NCI-H524 (cell line): ENCODE measurements at places on chromosomes 6 and 20.

DNA sequence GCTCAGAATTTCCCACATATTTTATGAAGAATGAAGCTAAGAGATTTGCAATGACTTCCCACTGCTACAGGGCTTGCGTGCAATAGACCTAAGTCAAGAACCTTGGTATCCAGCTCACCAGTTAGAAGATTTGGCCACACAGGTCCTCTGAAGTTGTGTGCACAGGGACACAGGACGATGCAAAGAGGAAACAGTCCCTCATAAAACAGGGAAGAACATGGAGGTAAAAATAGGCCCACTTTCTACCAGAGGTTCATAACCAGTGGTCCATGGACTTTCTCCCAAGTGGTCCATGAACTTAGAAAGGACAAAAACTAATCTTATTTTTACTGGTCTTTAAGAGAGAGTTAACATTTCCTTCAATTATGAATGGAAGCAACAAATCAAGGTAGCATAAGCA lies 1.3 kb downstream of the ZKSCAN4 start:
- no peak for DNase-seq

DNA sequence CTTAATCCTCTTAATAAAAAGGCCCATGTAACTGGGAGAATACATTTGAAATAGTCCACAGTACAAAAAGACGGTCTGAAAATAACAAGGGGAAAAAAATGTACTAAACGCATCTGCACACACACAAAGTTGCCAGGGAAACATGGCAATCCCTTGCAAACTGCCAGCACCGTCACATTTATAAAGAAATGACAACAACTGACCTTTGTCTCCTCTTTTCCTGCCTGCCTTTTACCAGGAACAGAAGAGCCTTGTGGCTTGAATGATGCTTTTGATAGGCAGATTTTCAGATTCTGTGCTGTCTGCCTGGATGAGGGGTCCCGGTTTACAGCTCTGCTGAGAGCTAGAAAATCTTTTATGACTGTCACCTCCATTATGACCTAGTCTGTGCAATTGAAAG lies 308.6 kb upstream of the ZFP64 start:
- no peak for DNase-seq

DNA sequence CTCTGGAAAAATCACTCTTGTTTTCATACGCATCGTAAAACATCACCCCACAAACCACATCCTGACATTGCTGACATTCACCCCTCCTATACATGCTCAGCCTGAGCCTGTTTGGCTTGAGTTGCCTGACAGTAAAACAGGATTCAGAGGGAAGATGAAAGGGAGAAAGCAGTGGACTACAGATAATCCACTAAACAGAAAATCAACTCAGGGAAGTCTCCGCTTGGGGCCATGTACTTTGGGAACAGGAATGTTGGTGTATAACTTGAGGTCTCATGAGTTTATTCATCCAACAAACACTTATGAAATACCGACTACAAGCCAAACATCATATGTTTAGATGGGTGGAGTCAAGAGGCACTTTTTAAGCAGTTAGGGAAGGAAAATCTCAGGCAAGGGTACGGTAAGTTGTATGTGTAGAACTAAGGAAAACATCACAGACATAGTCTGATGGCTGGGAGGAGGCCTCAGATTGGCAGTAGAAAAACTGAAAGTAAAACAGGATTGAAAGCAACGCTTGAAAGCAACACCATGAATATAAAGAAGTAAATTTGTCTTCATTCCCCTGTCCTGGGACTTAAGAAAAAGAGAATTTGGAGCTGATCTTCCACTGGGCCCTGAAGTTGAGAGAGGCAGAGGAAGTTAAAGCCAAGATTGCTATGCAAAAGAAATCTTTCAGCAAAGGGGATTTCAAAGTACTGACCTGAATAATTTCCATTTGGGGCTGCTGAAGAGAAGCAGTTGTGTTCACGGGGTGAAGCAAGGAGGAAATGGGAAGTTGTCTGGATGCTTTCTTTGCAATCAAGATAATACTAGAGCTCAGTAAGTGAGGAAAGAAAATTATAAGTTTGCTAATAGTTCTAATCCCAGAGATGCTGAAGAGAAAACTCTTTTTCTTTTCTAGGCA lies 28.8 kb downstream of the PDE7B start:
- DNase-seq = no peak

- DNase-seq = no peak
These were observed 26.5 kb downstream of the TOMM6 start for GRCh38 chr6:41813956-41814355.

GRCh38 chr6:161494566-161494965 lies 220.7 kb upstream of the AGPAT4 start:
- no peak for DNase-seq

DNA sequence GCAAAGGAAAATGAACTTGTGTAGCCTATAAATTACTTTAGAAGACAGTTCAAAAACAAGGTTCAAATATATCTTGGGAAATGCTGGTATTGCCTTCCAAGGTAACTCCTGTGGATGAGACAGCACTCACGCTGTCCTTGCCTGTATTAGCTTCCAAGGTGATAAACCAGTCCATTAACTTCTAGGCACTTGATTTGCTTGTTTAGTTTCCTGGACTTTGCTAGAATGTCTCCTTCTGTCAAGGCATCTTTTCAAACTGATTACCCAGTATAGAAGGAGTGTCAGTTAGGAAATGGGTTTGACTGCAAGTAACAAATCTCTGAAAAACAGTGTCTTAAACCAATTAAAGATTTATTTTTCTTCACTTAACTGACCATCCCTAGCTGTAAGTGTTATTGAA lies 103.4 kb upstream of the SLC22A23 start:
- no peak for DNase-seq

DNA sequence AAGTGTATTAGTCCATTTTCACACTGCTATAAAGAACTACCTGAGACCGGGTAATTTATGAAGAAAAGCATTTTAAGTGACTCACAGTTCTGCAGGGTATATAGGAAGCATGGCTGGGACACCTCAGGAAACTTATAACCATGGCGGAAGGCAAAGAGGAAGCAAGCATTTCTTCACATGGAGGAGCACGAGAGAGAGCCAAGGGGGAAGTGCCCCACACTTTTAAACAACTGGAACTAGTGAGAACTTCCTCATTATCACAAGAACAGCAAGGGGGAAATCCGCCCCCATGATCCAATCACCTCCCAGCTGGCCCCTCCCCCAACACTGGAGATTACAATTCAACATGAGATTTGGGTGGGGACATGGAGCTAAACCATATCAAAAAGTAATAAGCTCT lies 28.3 kb upstream of the B3GAT2 start:
- no peak for DNase-seq

GRCh38 chr6:151109361-151109760 lies 130.4 kb upstream of the AKAP12 start:
- DNase-seq = no peak

- DNase-seq = no peak
These were observed 454.3 kb upstream of the JARID2 start for GRCh38 chr6:14791526-14791925.

DNA sequence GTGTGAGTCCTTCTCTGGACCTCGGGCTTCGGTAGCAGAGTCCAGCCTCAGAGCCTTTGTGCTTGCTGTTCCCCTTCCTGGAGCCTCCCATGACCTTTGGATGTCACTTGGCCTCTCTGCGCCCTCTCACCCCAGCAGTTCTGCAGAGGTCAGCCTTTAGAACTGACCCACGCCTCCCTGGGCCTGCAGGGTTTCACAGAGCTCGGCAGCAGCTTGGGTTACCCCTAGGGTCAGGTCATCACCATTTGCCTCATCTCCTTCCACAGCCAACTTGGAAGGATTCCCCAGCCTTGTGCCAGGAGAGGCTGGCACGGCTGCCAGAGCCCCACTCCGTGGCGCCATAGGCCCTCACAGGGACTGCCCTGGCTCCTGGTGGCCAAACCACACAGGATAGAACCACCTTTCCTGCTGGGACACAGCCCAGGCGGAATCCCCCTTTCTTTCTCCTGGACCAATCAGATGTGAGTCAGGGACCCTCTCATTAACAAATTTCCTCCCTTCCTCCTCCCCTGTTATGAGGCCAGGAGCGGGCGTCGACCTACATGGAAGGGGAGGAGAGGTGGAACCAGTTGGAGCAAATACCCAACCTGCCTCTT lies 13.9 kb upstream of the SIRPA start:
- DNase-seq = no peak

- DNase-seq = no peak
These were observed 54.6 kb downstream of the GMDS start for GRCh38 chr6:2190661-2191389.

GRCh38 chr20:32535953-32536823 lies 48.9 kb downstream of the NOL4L start:
- DNase-seq = peak; percentile 98

DNA sequence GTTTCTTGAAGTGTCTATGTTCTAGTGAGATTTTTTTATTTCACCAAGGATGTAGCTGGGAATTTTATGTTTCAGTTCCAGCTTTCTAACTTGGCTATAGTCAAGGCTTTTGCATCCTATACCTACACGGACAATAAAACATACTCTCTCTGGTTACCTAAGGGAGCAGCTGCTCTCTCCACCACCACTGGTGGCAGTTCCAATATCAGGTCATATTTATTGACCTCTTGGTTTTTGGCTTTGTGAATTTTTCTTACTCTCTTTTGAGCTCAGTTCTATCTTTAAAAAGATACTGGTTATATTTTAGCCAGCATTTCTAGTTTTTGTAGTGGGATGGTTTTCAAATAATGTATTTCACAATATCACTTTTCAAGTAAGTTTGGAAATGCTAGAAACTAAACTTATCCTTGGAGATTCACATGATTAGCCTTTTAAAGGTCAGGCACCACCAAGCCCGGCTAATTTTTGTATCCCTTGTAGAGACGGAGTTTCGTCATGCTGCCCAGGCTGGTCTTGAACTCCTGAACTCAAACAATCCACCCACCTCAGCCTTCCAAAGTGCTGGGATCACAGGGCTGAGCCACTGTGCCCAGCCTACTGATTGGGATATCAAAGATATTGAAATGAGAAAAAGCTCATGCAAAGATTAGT lies 34.7 kb upstream of the HAO1 start:
- no peak for DNase-seq

DNA sequence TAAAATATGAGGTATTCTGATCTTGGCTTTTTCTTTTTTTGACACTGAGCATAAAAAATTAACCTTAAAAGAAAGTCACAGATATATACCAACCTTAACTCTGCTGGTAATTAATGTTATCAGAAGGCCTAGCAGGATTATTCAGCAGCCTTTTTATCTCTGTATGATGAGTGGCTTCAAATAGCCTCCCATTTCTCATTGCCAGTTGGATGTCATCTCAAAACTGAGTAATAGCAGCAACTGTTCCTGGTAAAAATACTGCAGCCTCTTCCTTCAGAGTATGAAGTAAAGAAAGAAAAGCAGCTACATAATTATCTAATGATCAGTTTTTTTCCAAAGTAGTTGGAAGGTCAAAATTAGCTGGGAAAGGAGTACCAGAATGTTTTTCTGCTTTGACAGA lies 24.9 kb upstream of the HDGFL1 start:
- no peak for DNase-seq

DNA sequence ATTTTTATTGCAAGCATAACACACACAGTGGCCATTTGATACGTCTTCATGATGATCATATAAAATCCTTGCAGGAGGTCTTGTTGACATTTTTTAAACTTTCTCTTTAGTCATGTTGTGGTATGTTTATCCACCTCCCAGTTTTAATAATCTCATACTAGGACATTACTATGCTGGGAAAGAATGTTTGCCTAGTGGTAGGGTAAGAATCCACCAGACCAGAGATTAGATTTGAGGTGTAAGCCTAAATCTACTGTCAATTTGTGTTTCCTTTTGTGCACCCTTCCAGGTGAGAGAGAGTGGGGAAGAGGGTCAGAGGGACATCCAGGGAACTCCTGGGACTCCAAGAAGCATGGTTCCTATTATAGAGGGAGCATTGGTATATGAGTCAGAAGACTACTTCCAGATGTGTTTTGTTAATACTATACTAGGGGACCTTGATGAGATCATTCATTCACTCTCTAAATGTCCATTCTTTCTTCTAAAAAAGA lies 298.3 kb upstream of the SASH1 start:
- DNase-seq = no peak

DNA sequence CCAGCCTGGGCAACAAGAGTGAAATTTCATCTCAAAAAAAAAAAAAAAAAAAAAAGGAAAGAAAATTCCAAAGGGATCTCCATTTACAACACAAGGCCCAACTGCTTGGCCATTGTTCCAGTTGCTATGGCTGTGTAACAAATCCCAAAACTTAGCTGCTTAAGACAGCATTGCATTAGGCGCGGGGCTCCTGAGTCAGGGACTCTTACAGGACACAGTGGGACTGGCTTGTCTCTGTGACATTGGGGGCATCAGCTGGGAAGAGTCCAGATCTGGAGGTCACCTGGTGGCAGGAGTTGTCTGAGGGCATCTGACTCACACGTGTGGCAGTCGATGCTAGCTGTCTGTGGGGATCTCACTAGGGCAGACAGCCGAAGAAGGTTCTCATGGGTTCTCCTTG lies 35.6 kb downstream of the TTLL9 start:
- no peak for DNase-seq

DNA sequence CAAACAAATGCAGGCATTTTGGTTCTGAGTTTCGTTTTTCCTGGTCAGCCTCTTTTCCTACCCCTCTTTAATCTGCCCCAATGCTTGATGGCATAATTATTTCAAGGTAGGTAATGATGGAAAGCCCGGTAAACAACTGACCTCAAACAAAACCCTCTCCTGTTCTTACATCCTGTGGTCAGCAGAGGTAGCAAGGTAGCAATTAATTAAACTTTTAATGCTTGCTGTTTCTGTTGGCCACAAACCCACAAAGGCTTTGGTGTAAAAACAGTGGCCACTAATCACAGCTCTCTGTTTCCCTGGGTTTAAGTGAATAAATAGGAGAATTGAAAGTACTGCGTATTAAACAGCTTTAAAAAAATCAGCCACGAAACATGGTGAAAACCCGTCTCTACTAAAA lies 261.5 kb upstream of the SOX4 start:
- DNase-seq = no peak

- no peak for DNase-seq
These were observed 154.8 kb upstream of the SLC35B3 start for GRCh38 chr6:8589941-8590729.

DNA sequence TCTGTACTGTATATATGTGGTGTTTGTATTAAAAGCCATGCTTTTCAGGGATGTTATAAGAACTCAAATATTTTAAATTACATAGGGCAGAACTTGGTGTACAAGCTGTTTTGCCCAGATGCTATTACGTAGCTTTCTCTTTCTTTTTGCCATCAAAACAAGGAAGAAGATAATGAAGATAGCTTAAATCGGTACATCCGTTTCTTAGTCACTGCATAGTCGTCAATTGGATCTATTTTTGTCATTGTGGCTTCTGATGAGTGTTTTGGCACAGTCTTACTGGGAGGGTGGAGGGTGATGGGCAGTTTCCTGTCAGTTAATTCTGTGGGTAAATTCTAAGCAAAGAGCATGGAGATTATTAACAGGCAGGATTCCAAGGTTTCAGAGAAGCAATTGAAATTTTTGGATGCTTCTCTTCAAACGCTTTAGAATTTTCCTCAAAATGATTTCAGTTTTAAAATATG lies 649.1 kb upstream of the GJE1 start:
- no peak for DNase-seq

GRCh38 chr6:54291146-54291545 lies 17.1 kb upstream of the TINAG start:
- DNase-seq = no peak

DNA sequence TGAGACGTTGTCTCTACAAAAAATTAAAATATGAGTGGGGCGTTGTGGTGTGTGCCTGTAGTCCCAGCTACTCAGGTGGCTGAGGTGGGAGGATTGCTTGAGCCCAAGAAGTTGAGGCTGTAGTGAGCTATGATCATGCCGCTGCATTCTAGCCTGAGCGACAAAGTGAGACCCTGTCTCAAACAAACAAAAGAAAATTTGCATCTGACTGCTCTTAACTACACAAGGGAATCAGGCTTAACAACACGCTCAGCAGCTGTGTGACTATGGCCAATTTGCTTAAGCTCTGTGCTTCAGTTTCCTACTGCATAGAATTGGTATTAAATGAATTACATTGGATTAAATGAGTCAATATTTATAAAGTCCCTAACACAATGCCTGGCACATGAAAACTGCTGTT lies 24.3 kb upstream of the MRPS10 start:
- no peak for DNase-seq
